NCI-H1930 (cell line): ENCODE measurements at places on chromosomes 7 and 10.
A peak's percentile ranks its signal among the peaks of the same experiment; 100 is the strongest.

- DNase-seq = no peak
These were observed 114.9 kb downstream of the OAT start for GRCh38 chr10:124303662-124304418.

DNA sequence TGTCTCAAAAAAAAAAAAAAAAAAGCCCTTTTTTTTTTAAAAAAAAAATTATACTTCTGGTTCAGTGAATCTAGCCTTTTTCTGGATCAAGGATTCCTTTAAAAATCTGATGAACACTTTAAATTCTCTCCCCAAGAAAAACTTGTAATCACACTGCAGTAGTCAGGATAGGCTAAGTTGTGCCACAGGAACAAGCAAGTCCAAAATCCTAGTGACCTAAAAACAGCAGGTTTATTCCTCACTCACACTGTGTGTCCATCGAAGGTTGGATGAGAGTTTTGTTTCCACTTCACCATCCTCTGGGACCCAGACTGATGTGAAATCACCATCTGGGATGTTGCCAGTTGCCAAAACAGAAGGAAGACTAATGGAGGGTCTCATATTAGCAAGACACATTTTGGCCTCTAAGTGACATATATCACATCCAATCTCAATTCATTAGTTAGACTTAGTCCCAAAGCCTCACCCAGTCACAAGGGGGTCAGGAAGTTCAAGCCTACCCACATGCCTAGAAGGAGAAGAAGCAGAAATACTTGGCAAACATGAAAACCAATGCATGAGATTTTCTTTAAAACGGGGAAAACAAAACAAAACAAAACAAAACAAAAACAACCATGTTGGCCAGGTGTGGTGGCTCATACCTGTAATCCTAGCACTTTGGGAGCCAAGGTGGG, 32.7 kb downstream of the CYP17A1 start:
- DNase-seq = no peak

DNA sequence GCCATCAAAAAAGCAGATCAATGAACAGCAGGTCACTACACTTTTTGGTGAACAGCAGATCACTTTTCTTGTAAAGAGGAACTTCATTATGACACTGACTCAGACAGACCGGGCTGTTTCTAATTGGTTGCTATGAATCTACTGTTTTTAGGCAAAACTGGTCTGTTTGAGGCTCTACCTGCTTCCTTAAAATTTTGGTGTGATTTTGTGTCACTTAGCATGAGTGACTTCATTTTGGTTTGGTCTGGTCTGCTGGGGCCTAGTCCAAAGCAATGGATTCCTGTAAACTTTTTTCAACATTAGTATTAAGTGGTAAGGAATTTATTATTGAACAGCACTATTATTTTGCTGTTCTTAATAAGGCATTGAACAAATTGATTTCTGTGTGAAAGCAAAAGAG, 41.8 kb upstream of the C10orf71 start:
- no peak for DNase-seq

DNA sequence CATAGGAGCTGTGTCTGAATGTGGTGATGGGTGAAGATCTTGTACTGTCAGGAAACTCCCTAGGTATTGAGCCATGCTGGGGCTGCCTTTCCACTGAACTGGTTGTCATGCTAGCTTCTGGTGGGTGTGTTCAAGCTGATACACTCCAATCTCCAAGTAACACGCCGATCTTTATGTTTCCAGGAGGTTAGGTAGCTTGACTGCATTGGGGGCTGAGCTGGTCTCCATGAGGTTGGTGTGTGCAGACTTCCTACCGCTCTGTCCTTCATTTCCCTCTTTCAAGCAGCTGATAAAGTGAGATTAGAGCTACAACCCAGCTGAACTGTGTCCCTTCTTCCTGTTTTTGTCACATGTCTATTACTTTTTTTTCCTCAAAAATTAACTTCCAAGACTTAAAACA, 265.5 kb downstream of the ANKRD30A start:
- no peak for DNase-seq

DNA sequence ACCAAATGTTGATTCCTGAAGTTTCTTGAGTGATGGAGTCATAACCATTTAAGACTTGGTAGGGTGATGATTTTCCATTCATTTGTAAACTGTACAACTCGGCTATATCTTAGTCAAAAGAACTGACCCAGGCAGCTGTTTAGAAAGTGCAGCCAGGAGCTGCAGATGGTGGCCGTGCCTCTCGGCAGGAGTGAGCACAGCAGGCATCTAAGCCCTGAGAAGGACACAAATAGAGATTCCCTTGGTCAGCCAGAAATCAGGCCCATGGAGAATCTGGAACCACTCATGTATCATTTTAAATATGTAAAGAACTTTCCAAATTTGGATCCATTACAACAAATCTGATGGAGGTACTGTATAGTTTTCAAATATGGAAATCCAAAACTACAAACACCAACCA, 177.0 kb upstream of the AKR1E2 start:
- no peak for DNase-seq

- DNase-seq = no peak
These were observed 19.6 kb downstream of the SEMA3E start for GRCh38 chr7:83629117-83629880.

DNA sequence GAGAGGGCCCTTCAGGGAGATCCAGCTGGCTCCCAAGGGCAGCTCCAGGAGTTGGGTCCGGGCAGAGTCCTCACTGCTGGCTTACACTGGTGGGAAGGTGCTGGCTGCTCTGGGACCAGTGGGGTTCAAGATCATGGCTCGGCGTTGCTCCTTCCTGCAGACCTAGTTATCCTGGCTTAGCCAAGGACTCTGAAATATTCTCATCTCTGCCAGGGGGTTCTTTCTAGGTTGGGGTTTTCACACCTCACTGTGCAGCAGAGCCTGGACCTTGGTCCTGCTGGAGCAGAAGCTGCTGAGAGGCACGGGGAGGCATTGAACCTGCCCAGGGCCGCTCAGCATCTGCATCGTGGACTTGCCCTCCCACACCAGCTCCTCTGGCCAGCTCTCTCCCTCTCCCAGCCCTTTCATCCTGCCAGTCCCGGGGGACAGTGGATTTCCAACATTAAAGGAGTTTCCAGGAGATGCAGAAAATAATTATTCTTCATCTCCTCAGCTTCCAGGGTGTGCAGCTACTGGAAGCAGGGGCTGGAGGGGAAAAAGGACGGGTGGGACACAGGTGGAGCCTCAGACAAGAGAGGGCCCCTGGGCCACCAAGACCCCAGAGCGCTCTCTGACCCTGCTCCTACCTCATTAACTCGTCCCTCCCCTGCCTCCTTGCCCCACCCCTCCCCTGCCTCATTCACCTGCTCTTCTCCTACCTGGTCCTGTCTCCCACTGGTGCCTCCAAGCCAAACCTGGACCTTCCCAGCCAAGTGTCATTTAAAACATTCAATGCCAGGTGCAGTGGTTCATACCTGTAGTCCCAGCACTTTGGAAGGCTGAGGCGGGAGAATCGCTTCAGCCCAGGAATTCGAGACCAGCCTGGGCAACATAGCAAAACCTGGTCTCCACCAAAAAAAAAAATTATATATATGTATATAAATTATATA, 42.5 kb downstream of the JAKMIP3 start:
- no peak for DNase-seq

DNA sequence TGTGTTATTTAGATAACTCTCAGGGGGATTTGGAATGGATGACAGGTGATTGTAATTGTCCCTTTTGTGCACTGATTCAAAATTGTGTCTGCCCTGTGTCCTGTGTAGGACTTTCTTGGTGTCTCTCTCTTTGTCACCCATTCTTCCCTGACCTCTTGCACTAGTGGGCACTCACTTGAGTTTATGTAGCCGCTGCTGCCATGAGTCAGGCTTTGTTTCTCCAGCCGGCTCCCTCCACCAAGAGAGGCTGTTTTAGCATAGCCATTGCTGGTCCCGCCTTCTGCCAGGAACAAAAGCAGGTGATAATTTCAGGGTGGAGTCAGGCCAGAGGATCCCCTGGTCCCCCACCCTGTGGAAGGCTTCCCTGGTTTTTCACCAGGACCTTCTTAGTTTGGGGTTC, 8.4 kb downstream of the COL17A1 start:
- DNase-seq = peak; percentile 64

GRCh38 chr10:81008726-81009125, 471.0 kb downstream of the SH2D4B start:
- no peak for DNase-seq

- DNase-seq = no peak
These were observed 168.0 kb downstream of the DKK1 start for GRCh38 chr10:52481986-52482555.

DNA sequence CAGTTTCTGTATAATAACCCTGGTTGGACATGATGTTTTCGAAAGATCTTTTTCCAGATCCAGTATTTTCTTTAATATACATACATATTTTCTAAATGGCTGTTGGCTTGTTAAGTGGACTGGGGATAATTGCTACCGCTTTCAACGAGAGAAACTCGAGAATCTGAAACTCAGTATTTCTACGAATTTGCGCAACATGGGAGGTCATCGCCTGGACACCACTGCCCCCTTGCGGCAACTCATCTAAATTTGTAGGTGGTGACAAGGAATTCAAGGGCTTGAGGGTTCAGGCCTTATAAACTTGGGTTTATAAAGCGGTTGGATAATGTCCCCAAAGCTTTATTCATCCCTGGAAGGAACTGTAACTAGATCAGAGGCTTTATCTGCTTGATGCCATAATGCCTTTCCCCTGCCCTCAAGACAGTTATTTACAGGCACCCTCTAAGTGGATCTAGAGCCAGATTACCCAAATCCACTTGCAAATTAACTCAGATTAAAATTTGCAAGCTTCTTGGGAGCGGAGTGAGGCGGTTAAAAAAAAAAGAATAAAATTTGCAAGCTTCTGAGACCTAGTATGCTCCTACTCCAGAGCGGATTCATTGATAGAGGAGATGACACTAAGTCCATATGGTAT, 21.3 kb upstream of the KCNK18 start:
- peak; percentile 30 for DNase-seq

- DNase-seq = no peak
These were observed 435.3 kb upstream of the IGFBP3 start for GRCh38 chr7:46356371-46356770.

DNA sequence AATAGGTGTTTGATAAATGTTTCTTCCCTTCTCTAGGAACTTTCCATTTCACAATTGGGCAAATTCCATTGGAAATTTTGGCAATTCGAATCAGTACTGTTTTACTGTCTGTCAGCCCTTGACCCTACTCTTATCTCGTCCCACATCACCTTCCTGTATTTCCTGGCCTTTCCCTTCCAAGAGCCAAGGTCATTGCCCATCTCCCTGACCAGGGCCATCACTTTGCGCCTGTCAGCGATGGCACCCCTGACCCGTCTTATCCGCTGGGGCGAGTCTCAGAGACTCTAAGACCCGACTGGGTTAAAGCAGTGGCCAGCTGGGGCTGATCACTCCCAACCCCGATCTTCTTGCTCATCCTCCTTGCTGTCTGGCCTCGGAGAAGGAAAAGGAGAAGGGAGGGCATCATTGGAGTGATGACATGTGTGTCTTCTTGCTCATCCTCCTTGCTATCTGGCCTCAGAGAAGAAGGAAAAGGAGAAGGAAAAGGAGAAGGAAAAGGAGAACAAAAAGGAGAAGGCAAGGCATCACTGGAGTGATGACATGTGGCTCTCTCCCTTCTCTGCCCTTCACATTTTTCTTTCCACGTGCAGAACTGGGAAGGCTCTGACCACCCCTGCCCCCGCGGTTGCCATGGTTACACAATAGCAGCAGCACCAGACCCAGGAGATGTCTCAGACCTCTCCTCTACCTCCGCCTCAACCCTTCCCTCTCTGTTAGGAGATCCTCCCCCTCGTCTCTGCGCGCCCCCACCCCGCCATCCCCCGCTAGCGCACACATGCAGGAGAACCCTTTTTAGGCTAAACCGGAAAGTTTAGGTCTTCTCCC, 2.0 kb downstream of the SEMA3D start:
- DNase-seq = no peak

- no peak for DNase-seq
These were observed 68.5 kb upstream of the TNRC18 start for GRCh38 chr7:5492020-5492635.

GRCh38 chr7:102147008-102147407, 139.7 kb upstream of the SH2B2 start:
- no peak for DNase-seq

DNA sequence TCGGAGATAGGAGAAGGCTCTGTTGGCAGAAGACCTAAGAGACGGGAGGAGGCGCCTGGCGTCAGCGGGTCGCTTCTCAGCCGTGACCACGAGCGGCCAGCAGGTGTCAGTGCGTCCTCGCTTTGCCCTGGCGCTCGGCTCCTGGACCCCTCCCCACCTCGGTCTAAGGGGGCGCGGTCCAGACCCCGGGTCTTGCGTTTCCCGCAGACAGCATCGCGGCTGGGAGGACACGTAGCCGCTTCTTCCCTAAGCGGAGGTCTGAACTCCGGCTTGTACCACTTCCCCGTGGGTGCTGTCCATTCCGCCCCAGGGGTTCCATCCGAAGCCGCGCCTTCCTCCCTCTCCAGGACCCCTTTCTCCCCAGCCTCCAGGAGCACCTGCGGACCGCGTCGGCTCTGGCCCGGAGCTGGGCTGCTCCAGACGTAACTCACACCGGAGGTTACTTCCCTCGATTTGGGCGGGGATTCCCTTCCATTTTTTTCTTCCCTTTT, 593 bp upstream of the ADRA2A start:
- DNase-seq = peak; percentile 46

DNA sequence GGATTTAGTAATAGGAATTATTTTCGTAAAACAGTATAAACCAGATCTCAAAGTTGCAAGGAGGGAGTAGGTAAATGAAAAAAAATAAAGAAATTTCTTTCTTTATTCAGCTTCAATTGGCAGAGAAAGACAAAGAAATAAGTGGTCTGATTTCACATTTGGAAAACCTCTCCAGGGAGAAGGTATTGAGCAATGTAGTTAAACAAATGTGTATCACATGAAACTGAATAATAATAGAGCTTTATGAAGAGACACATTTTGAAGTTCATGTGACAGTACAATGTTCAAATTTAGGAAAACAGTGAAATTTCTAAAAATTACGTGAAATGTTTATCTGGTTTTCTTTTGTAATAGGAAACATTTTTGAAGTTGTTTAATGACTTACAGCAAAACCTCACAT, 63.0 kb downstream of the TAX1BP1 start:
- peak; percentile 55 for DNase-seq

- DNase-seq = no peak
These were observed 22.6 kb upstream of the AKR1C3 start for GRCh38 chr10:5071411-5072198.

- no peak for DNase-seq
These were observed 637.2 kb downstream of the POM121L12 start for GRCh38 chr7:53672681-53673080.

DNA sequence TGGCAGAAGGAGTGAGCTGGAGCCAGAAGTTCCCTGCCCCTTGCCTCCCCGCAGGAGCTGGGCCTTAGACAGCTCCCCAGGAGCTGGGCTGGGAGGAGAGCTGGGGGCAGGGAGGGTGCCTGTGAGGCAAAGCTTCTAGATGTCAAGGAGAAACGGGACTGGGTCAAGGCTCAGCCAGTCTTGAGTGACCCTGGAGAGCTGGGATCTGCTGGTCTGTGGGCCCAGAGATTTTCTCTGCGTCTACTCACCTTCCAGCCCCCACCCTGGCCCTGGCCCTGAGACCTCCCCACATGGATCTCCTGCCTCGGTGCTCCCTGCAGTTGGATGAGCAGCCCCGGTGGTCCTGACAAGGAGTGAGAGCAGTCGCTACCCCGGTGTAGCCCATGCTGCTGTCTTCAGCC, 20.3 kb upstream of the SHH start:
- DNase-seq = no peak
